ENCODE measurements at places on chromosomes 5 and 9.

- no peak for DNase-seq
These were observed 248.6 kb upstream of the ANKRD55 start for GRCh38 chr5:56481428-56482357.

DNA sequence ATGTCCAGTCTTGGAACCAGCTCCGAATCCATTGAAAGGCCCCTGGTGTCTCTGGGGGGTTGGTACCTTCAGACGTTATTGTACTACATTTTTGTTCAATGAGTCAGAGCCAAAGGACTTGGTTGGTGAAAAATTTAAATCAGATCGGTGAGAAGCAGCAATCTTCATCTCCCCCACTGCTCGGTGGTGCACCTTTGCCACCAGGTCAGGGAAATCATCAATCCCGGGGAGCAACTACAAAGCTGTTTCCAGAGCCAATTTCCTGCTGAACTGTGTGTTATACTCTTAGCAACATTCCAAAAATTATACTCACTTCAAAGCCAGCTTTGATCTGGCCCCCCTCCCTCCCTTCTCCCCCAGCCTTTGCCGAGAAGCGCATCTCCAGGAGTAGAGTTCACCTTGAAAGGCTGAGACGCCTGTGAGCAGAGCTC is 375.2 kb upstream of the WWC1 start:
- DNase-seq, result no peak

DNA sequence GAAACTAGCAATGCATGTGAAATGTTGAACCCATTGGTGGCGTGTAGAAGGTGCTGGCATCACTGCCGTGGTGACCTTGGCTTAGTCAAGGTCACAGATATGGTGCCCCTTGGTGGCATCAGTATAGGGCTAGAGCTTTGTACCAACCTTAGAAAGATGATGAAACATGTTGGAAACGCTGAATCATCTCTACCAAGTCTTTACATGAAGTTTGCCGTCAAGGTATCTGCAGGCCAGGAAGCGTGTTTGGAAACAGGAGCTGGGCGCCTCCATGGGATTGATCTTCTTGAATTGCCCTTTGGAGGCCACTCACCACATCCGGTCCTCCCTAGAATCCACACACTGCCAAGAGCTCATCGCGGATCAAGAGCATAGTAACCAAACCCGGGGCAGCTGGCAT is 16.9 kb upstream of the BOD1 start:
- DNase-seq, result no peak

DNA sequence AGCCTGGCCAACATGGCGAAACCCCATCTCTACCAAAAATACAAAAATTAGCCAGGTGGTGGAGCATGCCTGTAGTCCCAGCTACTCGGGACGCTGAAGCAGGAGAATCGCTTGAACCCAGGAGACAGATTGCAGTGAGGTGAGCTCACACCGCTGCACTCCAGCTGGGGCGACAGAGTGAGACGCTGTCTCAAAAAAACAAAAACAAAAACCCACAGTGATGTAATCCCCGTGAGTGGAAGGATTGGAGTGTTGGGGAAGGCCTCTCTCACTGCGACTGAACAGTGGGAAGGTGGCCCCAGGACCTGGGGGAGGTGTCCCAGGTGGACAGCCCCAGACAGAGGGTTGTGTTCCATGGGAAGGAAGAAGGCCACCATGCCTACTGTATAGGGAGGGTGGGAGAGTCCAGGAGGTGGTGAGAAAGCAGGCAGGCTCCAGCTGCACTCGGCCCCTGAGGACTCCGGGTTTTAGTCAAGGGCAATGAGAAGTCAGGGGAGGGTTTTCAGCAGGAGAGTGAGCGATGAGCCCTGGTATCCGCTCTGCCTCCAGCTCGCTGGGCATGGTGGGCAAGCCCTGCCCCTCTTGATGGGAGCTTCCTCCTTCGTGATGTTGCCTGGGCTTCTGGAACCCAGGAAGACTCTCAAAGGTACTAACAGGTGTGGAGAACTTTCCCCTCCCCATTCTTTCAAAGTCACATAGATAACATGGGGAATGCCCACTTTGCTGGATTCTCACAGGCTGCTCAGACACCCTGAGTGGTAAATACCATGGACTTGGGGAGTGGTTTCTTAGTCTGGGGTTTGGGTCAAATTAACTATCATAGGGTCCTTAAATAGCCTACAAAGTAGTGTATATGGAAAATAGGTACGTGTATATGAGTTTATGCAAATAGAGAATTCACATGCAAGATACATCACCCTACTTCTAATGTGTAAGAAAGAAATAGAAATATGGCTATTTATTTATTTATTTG is 74.7 kb downstream of the PPARGC1B start:
- no peak for DNase-seq

- DNase-seq, result no peak
These were observed 51.8 kb downstream of the EPB41L4B start for GRCh38 chr9:109269081-109269480.

DNA sequence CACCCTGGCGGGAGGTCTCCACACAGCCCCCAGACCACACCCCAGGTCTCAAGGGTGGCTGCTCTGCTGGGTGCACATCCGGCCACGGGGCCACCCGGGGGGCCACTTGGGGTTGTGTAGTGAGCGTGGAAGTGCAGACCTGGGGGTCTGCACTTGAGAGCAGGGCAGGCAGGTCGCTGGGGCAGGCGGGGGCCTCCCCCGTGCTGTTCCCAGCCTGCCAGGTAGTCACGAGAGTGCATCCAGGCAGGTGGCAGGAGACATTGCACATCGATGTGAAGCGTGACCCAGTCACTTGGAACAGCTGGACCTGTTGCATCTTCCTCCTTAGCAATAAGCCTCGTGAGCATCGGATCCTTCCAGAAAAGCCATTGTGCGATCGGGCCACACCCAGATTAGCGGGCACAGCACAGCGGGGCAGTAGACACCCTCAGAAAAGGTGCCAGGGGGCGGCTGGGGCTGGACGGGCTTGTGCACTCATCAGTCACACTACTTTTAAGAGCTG is 4.8 kb upstream of the ENTPD8 start:
- no peak for DNase-seq

DNA sequence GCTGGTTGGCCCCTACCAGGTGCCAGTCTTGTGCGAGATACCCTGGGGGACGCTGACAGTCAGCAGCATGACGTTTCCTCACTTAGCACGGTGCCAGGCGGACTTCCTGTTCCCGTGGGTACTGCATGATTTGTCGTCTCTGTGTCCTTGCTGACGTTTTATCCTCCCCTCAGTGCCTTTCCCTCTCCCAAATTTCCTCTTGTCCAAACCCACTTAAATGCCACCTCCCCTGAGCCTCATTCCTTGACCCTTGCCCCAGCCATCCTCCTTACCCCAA is 60.6 kb upstream of the SAP30L start:
- DNase-seq, result no peak

DNA sequence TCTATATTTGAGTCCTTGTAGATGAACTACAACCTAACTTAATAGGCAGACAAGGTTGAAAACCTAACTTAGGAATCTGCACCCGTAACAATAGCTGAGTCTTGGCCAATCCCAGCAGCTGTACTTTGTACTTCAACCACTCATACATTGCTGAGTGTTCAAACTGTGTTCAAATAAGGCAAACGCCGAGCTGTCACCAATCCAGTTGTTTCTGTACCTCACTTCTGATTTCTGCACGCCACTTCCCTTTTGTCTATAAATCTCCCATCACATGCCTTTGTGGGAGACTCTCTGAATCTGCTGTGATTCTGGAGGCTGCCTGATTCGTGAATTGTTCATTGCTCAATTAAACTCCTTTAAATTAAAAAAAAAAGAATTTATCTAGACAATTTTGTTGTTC is 167.8 kb upstream of the TUT7 start:
- no peak for DNase-seq

- DNase-seq, result no peak
These were observed 19.4 kb downstream of the GARNL3 start for GRCh38 chr9:127283917-127284497.

DNA sequence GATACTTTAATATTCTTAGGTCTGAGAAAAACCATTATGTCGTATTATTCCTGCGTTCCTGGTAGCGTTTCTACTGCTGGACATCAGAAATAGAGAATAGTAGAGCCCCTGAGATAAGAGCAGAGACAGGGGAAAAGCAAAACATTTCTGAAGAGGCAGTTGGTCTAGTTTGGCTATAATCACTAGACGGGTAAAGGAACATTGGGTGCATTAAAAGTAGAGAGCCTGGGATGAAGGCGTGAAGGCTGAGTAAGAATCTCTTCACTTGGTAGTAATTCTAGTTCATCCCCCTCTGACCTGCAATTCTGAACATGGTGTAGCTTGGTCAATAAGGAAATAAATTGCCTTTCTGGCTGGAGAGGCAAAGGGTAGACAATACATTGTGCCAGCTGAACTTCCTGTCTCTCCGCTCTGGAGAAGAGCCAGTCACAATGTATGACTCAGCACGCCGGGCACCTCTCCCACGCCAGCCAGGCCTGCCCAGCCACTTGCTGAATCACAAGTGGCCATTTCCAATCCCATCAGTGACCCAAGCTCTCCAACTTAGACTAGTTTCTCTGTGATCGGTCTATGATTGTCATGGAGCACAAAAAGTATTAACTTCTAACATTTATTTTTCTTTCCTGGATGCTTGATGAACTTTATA is 75.4 kb downstream of the STK32A start:
- no peak for DNase-seq

GRCh38 chr5:10857338-10857733 is 96.3 kb upstream of the DAP start:
- DNase-seq, result no peak

GRCh38 chr9:132312873-132313272 is 41.9 kb downstream of the SETX start:
- DNase-seq, result no peak

DNA sequence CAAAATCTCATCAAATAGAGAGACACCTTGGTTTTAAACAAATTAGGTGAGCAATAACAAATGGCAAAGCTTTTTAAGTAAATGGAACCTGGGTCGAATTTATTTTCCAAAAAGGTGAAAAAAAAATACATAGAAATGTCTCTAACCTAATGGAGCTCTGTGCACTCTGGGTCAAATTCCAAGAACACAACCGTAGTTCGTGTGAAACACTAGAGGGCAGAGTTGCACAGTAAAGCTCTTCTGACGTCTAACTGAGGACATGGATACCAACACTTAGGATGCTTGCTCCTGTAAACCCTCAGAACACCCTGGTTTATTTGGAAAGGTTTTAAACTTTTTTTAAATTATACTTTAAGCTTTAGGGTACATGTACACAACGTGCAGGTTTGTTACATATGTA is 18.9 kb downstream of the MARCHF11 start:
- no peak for DNase-seq

DNA sequence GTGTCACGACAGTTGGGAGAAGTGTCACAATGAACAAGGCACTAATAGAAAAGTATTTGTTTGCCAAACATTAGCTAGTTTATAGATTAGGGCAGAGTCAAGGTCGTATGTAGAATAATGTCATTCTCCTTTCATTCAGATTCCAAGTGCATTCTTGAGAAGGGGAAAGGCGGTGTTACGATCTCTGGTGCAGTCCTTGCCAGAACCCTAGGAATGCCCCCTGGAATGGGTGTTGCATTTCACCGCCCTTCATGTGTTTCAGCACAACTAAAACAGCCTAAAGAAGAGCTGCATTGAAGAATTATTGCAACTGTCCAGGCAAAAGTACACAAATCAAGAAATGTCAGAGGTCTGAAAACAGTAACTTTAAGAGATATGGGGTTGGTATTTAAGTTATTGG is 721.0 kb upstream of the WWC1 start:
- DNase-seq, result no peak

DNA sequence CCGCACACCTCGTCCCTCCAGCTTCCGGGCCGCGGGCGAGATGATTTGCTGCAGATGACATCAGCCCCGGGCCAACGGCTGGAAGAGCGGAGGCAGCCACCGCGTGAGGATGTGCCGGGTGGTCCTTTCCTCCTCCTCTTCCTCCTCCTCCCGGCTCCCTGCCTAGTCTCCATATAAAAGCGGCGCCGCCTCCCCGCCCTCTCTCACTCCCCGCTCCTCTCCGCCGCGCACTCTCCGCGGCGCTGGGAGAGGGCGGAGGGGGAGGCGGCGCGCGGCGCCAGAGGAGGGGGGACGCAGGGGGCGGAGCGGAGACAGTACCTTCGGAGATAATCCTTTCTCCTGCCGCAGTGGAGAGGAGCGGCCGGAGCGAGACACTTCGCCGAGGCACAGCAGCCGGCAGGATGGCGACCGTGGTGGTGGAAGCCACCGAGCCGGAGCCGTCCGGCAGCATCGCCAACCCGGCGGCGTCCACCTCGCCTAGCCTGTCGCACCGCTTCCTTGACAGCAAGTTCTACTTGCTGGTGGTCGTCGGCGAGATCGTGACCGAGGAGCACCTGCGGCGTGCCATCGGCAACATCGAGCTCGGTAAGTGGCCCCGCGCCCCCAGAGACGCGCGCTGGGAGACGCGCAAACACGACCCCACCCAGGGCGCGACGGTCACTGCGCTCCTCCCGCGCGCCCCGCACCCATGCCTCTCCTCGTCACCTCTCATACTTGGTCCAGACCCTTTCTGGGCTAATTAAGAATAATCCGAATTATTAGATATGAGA is at the start of gene MAP1B:
Gene MAP1B, plus strand, starts transcription at position 345 of the 770 bp plus-strand sequence. Its CDS starts 57 bp downstream, at position 402.
- no peak for DNase-seq

GRCh38 chr9:131436865-131437271 is 43.0 kb downstream of the PRRC2B start:
- DNase-seq, result no peak

- DNase-seq, result no peak
These were observed 77.8 kb upstream of the SPIN1 start for GRCh38 chr9:88310310-88310980.

DNA sequence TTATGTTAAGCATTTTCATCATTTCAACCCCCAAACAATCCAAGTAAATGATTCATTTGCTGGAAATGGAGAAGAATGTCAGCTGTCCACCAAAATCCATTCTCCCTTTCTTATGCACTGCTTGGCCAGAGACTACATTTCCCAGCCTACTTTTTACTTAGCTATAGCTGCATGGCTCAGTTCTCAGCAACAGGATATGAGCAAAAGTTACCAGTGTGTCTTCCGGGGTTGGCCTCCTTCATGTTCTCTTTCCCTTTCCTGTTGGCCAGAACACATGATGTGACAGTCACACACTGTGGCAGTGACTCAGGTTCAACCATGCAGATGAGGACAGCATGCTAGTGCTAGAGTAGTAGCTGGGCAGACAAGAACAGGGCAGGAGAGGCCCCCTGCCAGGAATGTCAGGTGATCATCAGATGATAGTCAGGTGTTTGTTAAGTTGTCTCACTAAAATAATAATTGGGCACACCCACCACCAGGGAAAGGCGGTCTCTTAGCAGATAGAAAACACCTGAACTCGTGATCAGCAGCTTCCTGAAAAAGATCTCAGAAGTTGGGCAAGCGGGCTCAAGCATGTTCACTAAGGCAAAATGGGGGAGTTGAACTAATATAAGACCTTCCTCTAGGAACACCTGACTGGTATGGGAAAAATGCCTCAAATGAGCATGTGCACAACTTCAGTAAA is 12.2 kb downstream of the GPR150 start:
- no peak for DNase-seq

GRCh38 chr9:108411632-108412031 is 444.2 kb downstream of the ACTL7B start:
- no peak for DNase-seq
